Cortex of kidney (tissue), 1 donor: ENCODE measurements at places on chromosomes 12 and 14.

DNA sequence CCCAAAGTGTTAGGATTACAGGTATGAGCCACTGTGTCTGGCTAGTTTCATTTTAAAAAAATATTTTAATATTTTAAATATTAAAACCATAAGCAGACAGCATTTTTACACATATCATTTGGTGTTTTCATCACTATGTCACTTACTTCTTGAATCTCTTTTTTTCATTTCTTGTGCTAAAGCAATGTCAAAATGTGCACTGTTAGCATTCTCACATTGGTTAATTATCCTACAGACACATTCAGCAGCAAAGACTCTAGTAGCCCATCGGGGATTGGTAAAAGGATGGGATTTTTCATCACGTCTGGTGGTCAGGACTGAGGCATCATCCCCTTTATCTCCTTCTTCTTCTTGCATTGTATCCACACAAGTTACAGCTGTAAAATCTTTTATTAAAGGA is 96.9 kb downstream of the HEATR5A start:
- no peak for DNase-seq

DNA sequence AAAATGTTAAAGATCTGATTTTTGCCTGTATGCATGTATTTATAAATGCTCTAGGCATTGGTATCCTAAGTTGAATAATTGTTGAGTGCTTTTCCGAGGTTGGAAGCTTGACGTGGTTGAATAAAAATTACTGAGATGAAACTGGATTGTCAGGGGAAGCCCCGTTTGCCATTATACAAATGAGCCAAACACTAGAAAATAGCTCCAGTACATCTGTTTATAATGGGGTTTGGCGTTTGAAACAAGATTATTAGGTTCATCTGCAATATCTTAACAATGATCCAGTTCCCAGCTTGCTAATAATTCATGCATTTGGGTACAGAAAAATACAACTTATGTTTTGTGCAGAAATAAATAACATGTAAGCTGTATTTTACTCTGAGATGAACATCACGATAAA is 789.6 kb downstream of the GALC start:
- no peak for DNase-seq

- no peak for DNase-seq
Measured at GRCh38 chr12:11684393-11684792, 34.9 kb downstream of the ETV6 start.

DNA sequence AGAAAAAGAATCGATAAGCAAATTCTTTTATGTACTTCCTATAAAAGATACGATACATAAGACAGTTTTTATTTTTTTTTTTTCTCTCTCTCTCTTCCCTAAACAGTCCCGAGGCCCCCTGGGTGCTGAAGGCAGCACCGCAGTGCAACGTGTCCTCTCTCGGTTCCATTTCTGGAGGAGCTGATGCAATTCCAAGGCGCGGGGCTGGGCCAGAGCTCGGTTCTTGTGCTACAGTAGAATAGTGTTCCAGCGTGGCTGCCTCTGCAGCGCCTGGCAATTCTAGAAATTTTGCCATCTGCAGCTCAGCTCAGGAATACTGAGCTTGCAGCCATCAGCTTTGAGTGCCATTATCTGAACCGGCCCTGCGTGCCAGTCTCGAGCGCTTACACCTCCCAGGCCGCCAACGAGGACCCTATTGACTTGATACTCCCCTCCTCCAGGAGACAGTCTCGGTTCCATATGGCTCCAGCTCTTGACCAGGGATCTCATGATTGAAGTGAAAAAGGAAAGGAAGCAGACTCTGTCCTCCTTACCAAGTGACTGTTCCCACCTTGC is 630 bp downstream of the ALDH1L2 start:
- no peak for DNase-seq

- no peak for DNase-seq
Measured at GRCh38 chr14:78614593-78614992, 444.4 kb downstream of the NRXN3 start.

GRCh38 chr14:100740929-100741328 is 14.2 kb downstream of the DLK1 start:
- no peak for DNase-seq

DNA sequence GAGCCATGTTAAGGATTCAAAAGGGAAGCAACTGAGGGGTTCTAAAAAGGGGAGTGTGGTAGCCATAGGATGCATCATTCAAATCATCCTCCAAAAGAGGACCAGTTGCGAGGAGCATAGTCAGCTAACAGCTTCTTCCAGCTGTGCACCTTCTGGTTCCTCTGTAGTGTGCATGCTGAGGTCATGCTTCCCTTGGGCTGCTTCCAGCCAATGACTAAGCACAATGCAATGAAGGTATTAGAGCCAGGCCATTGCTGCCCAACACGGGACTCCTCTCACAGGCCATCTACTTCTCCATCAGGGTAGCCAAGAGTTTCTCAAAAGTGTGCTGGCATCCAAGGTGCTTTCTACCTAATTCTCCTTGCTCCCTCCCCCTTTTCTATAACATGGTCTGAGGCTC is 69.2 kb upstream of the ARID2 start:
- no peak for DNase-seq

GRCh38 chr12:124453419-124454351 is 113.7 kb downstream of the NCOR2 start:
- no peak for DNase-seq

DNA sequence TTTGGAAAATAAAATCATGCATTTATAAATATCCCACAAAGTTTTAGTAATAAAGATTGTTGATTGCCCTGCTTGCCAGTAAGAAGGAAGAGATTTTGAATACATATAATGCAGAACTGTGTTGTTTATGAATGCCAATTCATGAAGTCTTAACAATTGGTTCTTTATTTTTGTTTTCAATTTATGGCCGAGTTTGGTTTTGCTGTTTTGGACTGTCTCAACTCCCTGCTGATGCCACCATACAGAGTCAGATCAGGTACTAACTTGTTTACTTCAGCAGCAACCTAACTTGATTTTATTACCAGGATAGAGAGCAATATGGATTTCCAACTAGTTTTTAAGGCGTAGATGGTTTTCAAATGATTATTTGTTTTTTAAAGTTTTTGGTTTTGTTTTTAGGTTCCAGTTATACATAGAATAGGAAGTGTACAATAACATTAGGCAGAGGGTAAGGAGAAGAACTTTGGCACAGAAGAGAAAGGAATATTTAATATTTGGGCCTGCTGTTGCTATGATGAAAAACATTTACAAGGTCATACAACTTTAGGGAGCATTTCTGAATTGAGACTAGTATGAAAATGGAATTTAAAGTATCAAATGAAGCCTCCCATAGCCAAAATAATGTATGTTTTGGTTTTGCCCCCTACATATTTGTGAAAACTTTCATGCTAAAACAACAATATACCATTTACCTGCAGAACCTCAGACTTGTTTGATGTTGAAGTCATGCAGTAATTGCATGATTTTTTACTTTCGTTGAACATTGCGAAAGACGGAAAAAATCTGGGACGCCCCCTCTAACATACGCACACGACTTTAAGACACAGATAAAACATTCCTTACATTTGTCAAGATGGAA is 904 bp upstream of the FAM177A1 start:
- no peak for DNase-seq

DNA sequence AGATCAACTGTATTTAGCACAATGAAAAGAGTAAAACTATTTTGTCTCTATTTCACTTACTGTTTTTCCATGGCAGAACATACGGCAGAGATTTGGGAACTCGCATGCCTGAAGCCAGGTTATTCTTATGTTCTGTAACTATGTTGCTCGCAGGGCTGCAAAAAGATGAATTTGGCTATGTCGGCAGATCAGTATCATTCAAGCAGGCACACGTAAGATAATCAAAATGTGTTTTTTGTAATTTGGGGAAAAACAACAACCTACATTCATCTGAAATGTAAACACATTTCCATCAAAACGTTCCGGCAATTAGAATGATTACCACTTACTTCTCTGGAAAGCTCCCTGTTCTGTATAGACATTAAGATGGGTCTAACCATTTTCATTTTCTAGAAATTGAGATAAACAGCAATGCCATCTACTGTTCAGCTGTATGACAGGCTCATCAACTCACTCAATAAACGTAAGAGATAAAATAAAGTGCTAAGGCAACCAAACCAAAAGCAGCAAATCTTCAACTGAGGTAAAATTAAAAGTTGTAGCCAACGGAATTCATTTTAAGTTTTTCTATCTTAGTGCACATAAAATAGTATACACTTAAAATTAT is 13.0 kb downstream of the GTSF1 start:
- no peak for DNase-seq

DNA sequence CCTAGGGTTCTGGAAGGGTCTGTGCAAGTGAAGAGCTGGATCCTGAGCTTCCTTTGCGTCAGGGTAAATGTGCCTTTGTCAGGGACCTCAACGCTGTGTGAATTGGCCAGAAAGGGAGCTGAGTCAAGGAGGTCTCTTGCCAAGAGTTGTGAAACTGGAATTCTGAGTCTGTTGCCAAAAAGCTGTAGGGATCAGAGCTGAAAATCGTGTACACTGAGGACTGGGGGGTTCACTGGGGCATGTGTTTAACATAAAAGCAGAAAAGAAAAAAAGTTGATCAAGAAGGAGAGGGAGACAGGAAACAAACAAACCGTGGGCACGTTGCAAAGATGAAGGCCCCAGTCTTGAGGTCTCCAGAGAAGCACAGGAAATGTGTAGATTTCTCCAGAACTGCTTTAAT is 1081.5 kb downstream of the VRK1 start:
- DNase-seq, result no peak

GRCh38 chr12:115103884-115104883 is 420.2 kb upstream of the TBX3 start:
- no peak for DNase-seq

GRCh38 chr12:67645601-67646000 is 2.9 kb upstream of the DYRK2 start:
- DNase-seq, result no peak

GRCh38 chr12:42502682-42503081 is 86.9 kb downstream of the PRICKLE1 start:
- no peak for DNase-seq

GRCh38 chr14:33499687-33500086 is 451.2 kb downstream of the EGLN3 start:
- no peak for DNase-seq

DNA sequence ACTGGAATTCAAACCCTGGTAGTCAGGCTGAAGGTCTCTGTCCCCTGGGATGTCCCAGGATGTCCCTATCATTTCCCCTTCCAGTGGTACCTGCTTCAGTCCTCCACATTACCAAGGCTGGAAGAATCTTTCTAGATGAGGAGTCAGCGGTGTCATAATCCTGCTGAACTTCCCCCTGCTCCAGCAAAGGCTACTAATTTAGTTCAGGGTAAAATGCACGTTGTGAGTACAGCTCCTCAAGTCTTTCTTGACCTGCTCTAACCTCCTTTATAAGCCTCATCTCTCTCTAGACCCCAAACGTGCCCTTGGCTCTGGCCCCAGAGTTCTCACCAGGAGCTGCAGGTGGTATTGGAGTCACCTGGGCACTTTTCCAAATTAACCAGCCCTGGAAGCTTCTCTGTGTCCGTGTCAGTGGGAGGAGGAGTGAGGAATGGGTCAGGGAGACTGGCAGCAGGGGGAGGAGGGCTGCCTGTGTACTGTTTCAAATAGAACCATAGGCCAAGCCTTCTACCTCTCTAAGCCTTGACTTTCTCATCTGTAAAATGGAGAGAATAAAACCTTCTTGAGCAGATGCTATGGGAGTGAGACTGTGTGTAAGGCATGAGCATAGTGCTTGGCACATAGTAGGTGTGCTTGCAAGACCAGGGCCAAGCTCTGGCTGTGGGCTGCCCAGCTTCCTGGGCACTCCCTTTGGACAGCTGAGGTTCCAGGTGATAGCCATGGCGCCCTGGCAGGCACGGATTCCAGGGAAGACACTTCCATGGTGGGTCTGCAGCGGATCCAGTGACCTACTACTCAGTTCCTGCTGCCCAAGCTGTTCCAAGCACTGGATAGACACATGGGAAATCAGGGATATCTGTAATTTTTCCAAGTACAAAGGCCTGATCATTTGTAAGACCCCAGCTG is 24.5 kb downstream of the ASB2 start:
- no peak for DNase-seq

- DNase-seq, result no peak
Measured at GRCh38 chr12:24756479-24757024, 192.3 kb downstream of the BCAT1 start.

- no peak for DNase-seq
Measured at GRCh38 chr12:49893753-49894750, 9.6 kb downstream of the FAIM2 start.

GRCh38 chr12:109720152-109720856 is 6.7 kb downstream of the FAM222A start:
- no peak for DNase-seq

DNA sequence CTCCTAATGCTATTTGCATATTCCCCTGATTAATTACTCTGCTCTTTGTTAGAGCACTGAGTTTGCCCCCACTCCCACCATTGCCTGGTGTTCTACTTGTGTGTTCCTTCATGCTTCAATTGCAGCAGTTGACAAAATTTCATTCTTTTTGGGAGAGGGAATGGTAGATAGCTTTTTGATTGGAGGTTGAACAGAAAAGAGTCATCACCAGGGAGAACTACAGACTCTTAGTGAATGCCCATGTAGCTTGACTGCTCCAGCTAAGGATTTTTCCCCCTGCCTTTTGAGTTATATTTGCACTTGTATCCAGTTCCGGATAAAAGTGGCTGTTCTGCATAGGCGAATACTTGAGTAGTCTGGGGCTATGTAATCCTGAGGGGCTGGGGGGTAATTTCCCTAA is 183.9 kb downstream of the ETNK1 start:
- DNase-seq, result no peak

DNA sequence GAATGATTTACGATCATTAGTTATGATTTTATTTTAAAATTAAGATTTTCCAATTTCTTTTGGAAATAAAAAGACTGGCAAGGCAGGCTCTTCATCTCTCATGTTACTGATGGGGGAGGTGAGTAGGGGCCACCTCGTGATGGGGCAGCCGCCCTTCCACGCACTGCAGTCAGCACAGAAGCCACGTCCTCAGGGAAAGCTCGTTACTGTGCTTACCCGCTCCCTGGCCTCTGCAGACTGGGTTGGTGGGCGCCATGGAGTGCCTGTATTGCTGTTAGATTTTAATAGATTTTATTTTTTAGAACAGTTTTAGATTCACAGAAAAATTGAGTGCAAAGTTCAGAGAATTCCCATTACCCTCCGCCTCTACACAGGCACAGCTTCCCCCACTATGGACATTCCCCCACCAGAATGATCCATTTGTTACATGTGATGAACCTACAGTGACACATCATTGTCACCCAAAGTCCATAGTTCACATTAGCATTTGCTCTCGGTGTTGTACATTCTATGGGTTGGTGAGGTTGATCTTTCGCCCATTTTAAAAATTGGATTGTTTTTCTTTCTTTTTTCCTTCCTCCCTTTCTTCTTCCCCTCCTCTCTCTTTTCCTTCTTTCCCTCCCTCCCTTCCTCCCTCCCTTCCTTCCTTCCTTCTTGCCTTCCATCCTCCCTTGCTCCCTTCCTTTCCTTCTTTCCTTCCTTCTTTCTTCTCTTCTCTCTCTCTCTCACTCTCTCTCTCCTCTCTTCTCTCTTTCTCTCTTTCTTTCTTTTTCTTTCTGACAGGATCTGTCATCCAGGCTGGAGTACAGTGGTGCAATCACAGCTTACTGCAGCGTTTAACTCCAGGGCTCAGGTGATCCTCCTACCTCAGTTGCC is 30.7 kb downstream of the ADGRD1 start:
- no peak for DNase-seq
